Effector CD4-positive, alpha-beta T cell (primary cell): ENCODE measurements at places on chromosomes 12 and 14.

- no peak for DNase-seq
These were observed 38.3 kb upstream of the RIMBP2 start for GRCh38 chr12:130754234-130754901.

DNA sequence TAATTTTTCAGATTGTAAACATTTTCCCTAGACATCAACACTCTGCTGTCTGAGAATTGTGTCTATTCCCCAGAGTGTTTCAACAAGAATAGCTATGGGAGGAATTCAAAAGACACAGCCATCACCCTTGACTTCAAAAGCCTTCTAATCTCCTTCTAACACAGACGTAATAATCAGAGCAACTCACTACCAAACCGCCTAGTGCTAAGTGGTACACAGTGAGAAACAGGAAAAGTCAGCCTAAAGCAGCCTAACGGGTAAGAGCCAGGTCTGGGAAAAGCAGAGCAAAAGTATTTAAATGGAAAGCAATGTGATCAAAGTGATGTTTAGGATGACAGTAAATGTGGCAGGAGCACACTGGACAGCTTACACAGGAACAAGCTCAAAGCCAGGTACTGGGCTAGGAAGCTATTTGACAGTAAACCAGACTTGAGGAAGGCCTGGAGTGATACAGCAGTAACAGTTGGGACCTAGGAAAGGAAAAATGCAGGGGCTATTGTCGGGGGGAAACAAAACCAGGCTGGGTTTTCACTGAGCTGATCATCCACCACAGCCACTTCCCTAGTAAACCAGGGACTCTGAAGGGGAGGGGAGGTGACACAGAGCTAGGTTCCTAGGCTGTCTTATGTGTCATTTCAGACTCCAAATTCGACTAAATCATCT is 29.4 kb downstream of the CORO1C start:
- DNase-seq, result no peak

GRCh38 chr14:41297576-41298327 is 308.9 kb upstream of the LRFN5 start:
- no peak for DNase-seq

DNA sequence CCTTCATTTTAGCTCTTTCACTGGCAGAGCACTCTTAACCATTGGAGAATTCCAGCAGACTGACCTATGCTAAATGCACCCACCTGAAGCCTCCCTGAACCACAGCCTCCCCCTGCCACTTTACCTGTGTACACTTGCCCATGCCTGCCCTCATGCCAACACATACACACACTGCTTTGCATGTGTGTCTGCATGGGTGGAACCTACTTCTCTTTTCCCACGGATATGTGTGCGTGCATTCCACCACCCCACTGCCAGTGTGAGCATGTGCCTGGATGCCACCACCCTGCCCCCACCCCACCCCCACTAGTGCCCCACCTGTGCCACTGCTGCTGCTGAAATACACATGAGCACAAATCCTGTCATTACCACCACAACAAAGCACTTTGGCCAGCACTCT is 49.5 kb upstream of the EEA1 start:
- DNase-seq, result no peak

- DNase-seq, result no peak
These were observed at the start of gene RNASE8 for GRCh38 chr14:21057803-21058675. Gene RNASE8 (plus strand): TSS chr14:21057822. CDS start chr14:21057893, 71 bp downstream.

DNA sequence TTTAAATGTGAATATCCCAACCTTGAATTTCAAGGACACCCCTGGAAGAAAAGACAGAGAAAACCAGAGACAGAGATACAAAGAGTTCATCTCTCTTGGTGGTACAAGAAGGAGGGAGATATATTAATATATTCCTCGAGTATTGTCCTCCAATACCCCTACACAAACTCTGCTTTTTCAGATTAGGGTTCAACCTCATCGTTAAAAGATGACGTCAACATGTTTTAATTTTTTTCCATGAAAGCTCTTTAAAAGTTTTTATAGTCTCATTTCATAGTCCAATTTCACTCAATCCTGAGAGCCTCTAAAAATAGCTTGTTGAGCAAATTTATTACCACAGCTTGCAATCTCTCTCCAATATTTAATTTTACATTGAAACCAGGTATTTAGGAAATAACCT is 19.4 kb downstream of the RHOJ start:
- no peak for DNase-seq

DNA sequence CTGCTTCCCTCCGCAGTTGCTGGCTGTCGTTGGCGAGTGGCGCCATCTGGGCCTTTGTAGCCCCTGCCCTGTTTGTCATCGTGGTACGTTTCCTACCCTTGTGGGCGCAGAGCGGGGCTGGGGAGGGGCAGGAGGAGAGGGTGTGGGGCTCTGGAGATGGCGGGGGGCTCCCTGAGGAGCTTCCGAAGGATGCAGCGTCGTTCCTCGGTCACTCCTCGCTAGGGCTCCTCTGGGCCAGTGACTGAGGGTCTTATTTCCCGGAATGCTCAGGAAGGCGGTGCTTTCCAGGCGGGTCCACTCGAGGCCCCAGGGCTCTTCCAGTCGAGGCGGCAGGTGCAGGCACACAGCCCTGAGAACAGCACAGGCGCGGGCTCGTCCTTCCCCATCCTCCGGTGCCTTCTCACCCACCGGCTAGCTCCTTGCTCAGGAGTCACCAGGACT is 167.1 kb downstream of the ADGRD1 start:
- DNase-seq, result no peak

DNA sequence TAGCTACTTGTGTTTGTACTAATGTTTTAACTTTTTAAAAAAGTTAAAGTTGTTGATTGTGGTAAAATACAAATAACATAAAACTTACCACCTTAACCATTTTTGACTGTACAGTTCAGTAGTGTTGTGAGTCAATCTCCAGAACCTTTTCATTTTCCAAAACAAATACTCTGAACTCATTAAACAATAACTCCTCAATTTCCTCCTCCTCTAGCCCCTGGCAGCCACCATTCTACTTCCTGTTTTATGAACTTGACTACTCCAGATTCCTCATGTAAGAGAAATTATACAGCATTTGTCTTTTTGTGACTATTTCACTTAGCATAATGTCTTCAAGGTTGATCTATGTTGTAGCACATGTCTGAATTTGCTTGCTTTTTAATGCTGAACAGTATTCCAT is 299.1 kb upstream of the AMIGO2 start:
- DNase-seq, result no peak

GRCh38 chr12:25566202-25566949 is 13.3 kb upstream of the LMNTD1 start:
- DNase-seq, result no peak

- no peak for DNase-seq
These were observed 38.1 kb downstream of the GCH1 start for GRCh38 chr14:54864526-54864925.
